ENCODE measurements at places on chromosomes 13 and 19.

GRCh38 chr19:51830274-51830673, 35.3 kb downstream of the FPR3 start:
- no peak for DNase-seq

DNA sequence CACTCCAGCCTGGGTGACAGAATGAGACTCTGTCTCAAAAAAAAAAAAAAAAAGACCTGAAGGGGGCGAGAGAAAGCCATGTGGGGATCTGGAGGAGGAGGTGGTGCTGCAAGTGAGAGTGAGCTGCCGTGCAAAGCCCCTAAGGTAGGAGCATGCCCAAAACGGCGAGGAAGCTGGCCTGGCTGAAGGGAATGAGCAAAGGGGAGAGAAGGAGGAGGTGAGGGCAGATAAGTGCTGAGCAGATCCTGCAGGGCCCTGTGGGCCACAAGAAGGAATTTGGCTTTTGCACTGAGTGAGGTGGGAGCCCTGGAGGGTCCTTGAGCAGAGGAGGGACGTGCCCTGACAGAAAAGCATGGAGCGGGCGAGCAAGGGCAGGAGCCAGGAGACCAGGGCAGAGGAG, 19.4 kb upstream of the ADGRE5 start:
- no peak for DNase-seq

GRCh38 chr19:18465214-18465963, 27.5 kb upstream of the ISYNA1 start:
- DNase-seq = no peak

DNA sequence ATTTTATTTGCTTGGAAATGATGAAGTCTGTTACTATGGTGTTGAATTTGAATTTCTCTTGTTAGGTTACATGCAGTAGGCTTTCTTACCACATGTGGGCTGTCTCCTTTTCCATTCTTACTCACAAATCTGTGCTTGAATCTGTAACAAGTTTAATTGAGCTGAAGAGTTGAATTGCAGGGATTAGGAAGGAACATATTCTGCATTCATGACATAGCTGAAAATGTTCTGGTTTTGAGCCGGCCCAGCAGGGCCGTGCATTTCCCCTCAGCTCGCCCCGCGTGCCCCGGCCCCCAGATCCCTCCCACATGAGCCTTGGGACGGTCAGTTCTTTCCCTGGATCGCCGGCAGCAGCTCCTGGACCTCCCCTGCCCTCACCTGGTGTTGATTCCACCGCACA, 28.1 kb downstream of the TFDP1 start:
- no peak for DNase-seq

GRCh38 chr13:48318821-48319511, 15.4 kb downstream of the RB1 start:
- DNase-seq = no peak
